ENCODE measurements at places on chromosomes 6 and 20. TPM values are rescaled to one million over a fixed set of nuclear protein-coding genes. Genes with fewer than 3 reads are reported as not detected.

Gene COL10A1
- not detected for total RNA-seq

Gene C6orf58
- total RNA-seq: not detected

Gene DEF6
- 23.2 TPM for total RNA-seq

Gene EYS
- total RNA-seq: not detected

Gene C6orf163
- 3.2 TPM for total RNA-seq

Gene GHRH
- total RNA-seq: not detected

Gene HLA-DQA1
- not detected for total RNA-seq

Gene SYS1
- total RNA-seq: 22.1 TPM

Gene HSD17B8
- total RNA-seq: 40.3 TPM

Gene GRM1
- total RNA-seq: not detected

Gene SLC13A3
- total RNA-seq: 3.3 TPM

Gene TFAP2B
- not detected for total RNA-seq

Gene CARMIL1
- 17.4 TPM for total RNA-seq

Gene RHAG
- not detected for total RNA-seq

Gene SEMG1
- total RNA-seq: not detected

Gene OR2H1
- not detected for total RNA-seq

Gene MYBL2
- 0.34 TPM for total RNA-seq

Gene OR2J3
- total RNA-seq: not detected

Gene LHFPL5
- 0.07 TPM for total RNA-seq

Gene BFSP1
- total RNA-seq: 2.1 TPM

Gene RBM24
- 0.93 TPM for total RNA-seq

Gene RIN2
- total RNA-seq: 27.7 TPM

Gene ZBP1
- total RNA-seq: not detected

All from nasal cavity respiratory epithelium epithelial cell of viscerocranial mucosa (primary cell).